Cerebellum (tissue), 4 donors: ENCODE measurements at places on chromosomes 7 and 10. TPM values are rescaled to one million over a fixed set of nuclear protein-coding genes. Genes with fewer than 3 reads are reported as not detected.

Gene ADAM22
- total RNA-seq: 111 TPM

Gene CXCL12
- 90.7 TPM for total RNA-seq

Gene CCDC136
- 79.1 TPM for total RNA-seq

Gene IDI2
- not detected for total RNA-seq

Gene RBAK
- total RNA-seq: 17.4 TPM

Gene C10orf67
- total RNA-seq: 0.54 TPM

Gene ZNF853
- total RNA-seq: 10.4 TPM

Gene ZNF488
- total RNA-seq: 2.9 TPM

Gene LGI1
- 9.6 TPM for total RNA-seq

Gene ASB4
- total RNA-seq: 0.09 TPM

Gene EN2
- 11.9 TPM for total RNA-seq

Gene ASAH2
- total RNA-seq: 1.5 TPM

Gene FZD8
- 5.9 TPM for total RNA-seq

Gene SEPTIN14
- total RNA-seq: not detected

Gene KIF11
- 16.2 TPM for total RNA-seq

Gene GRM3
- total RNA-seq: 74.5 TPM

Gene DIP2C
- 32.5 TPM for total RNA-seq

Gene PNLIPRP2
- not detected for total RNA-seq

Gene CDH23
- 4.5 TPM for total RNA-seq

Gene HOGA1
- 3.4 TPM for total RNA-seq

Gene LAMB1
- total RNA-seq: 87.2 TPM

Gene ADARB2
- total RNA-seq: 8.2 TPM

Gene EVX1
- not detected for total RNA-seq

Gene INHBA
- 3.2 TPM for total RNA-seq

Gene LIPM
- total RNA-seq: not detected

Gene GPR141
- not detected for total RNA-seq

Gene ZFAND2A
- 13.7 TPM for total RNA-seq

Gene TRIL
- total RNA-seq: 24.3 TPM

Gene RHOBTB1
- total RNA-seq: 26.4 TPM

Gene FXYD4
- total RNA-seq: not detected

Gene OPN1SW
- total RNA-seq: 0.45 TPM

Gene PRSS1
- not detected for total RNA-seq

Gene HGF
- 1.7 TPM for total RNA-seq

Gene CDC14C
- total RNA-seq: not detected

Gene SPDYE8
- not detected for total RNA-seq

Gene SLC25A40
- 30.3 TPM for total RNA-seq

Gene NUDT5
- 28.7 TPM for total RNA-seq

Gene HOXA3
- not detected for total RNA-seq

Gene TSPAN15
- total RNA-seq: 15.1 TPM

Gene CFAP70
- 3.6 TPM for total RNA-seq

Gene DPP6
- 52.4 TPM for total RNA-seq

Gene ADRA2A
- total RNA-seq: 8.5 TPM

Gene MSS51
- total RNA-seq: 6.5 TPM

Gene KNDC1
- total RNA-seq: 3.1 TPM

Gene PVRIG
- total RNA-seq: not detected

Gene ADAM12
- 16.7 TPM for total RNA-seq

Gene SFRP5
- 1.5 TPM for total RNA-seq
